Naive B cell (primary cell): ENCODE measurements at places on chromosomes 3 and 15.

DNA sequence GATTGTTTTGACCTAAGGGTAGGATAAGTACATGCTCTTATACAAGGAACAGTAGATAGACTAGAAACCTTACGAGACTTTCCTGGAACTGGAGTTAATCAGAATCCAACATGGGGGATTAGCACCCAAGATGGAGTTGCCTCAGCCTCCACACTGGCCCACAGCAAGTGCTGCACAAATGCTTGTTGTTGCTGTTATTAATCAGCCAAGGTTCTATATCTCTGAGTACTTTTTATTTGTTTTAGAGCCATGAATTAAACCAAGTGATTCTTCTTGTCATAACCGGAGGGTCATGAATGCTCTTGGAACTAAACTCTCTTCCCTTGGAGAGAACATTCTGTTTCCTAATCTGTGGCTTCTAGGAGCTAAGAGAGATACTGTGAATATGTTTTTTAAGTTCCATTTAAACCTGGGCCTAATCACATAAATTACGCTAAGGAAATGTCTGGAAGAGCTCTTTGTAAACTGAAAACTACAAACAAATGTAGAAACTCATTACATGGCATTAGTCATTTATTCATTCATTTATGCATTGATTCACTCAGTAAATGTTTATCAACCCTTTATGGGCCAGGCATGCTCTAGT, 5.7 kb upstream of the IL16 start:
- no peak for DNase-seq

GRCh38 chr3:181326637-181327223, 337.2 kb upstream of the DNAJC19 start:
- peak; percentile 8 for DNase-seq

- DNase-seq = no peak
Observed at GRCh38 chr15:70605606-70606410, 157.6 kb downstream of the UACA start.

GRCh38 chr3:164608554-164609276, 469.6 kb downstream of the SI start:
- DNase-seq = no peak

DNA sequence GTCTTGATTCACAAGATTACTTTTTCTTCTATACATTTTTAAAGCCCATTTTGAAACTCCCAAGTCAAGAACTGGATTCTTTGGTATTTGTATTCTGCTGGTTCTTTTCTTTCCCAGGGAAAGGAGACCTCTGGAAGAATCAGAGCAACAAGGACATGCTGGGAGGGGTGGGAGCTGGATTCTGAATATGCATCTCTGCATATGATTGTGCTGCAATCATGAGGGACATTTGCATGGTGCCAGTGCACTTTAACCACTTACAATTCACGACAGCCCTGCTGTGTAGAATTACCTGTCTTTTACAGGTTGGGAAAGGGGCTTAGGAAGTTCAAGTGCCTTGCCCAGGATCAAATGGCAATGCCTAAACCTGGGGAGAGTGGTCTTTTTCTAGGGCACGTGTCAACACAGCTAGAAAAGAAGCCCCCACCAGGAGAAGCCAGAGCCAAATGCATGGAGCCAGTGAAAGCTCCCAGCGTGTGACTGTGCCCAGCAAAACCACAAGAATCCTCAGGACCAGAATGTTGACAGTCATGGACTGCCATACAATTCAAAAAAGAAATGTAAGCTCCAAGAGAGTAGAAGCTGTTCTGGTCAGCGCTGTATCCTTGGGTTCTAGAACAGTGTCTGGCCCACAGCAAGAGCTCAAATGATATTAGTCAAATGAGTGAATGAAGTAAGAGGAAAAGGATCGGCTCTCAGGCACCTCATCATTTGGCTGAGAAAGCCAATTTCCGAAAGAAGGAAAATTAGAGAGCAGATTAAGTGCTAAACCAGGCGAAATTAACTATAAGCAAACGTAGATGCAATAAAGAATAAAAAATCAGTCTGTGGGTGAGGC, 84.5 kb upstream of the MEF2A start:
- no peak for DNase-seq

GRCh38 chr15:67579164-67579563, 36.7 kb downstream of the MAP2K5 start:
- no peak for DNase-seq

DNA sequence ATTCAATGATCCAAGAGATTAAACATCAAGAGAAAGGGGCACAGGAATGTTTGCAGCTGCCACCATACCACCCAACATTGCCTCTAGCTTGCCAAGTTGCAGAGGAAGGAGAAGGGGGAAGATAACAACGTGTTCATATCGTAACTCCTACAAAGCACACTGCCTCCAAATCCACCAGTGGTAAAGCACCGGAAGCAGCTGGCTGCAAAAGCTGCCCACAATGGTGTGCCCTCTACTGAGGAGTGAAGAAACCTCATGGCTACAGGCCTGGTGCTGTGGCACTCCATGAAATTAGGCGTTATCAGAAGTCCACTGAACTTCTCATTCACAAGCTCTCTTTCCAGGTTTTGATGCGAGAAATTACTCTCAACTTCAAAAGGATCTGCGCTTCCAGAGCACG, 263.9 kb upstream of the STT3B start:
- no peak for DNase-seq

DNA sequence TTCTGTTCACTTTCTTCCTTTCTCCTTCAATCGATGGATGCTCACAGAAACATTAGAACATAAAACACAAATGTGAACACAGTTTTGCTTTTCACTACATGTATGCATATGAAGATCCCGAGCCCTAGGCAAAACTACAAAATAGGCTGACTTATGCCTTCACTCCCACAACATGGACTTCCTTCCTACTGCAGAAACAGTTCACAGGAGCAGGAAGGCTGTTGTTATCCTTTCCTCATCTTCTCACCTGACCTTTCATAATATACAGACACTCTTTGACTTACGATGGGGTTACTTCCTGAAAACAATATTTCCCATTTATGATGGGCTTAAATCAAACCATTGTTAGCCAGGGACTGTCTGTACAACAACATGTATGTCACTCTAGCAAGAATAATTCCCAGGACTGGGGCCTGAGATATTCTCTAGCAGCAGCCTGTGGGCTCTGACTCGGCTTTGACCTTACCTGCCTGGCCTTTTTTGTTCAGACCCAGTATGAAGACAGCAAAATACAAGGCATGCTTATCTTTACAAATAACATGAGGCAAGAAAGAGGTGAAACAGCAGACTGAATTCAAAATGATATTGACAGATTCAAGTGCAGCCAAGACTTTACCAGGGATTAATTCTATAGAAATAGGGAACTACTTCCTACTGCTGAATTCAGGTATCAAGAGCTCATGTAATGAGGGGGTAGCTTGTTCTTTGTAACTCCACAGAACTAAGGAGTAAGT, 51.8 kb upstream of the PLXND1 start:
- DNase-seq = no peak

DNA sequence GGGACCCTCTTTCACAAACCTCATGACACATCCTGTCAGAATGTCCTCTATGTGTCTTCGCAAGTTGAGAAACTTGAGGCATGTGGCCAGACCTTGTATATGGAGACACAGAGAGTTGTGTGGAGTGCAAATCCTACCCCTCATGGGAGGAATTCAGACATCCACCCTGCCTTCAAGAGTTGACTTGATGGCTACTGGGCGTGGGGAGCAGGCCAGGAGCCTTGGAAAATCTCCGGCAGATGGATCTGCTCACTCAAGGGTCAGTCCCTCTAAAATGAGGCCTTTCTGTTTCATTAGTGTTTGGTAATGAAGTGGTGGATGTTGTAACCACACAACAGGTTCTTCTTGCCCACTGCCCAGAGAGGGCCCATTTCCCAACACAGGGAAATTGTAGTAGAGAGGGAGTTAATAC, 79.0 kb downstream of the ASB7 start:
- no peak for DNase-seq

DNA sequence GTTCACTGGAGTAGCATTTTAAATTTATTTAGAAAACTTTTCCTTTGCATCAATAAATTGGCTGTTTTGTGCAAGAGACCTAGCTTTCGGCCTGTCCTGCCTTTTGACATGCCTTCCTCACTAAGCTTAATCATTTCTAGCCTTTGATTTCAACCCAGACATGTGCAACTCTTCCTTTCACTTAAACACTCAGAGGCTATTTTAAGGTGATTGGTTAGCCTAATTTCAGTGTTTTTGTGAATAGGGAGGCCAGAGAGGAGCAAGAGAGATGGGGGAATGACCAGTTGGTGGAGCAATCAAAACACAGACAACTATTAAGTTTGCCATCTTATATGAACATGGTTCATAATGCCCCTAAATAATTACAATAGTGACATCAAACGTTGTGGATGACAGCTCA, 333.4 kb downstream of the SLC9A9 start:
- DNase-seq = no peak

DNA sequence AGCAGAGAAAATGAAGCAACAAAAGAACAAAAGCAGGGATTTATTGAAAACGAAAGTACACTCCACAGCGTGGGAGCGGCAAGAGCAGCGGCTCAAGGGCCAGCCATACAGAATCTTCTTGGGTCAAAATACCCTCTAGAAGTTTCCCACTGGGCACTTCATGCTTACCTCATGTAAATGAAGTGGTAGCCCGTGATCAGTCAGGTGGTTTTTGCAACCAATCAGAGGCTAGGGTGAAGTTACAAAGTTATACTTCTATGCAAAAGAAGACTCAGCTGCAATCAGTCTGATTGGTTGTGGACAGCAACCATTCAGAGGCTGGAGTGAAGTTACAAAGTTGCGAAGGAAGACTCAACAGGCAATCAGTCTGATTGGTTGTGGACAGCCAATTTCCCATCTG, 37.8 kb upstream of the TRH start:
- no peak for DNase-seq

DNA sequence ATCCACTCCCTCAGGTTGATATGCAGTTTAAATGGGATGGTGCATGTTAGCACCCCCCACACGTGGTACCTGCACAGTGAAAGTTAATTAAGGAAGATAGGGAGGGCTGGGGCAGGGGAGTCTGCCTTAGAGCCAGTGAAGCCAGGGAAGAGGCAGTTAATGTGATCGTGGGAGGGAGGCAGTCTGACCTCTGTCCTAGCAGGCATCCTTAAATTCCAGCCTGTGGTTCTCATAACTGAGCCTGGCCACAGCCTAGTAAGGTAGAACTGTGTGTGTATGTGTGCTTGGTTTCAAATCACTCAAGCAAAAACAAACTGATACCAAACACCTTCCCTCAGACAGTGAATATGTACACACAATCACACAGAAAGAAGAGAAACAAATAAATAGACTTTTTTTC, 319.1 kb upstream of the TLE3 start:
- DNase-seq = no peak

DNA sequence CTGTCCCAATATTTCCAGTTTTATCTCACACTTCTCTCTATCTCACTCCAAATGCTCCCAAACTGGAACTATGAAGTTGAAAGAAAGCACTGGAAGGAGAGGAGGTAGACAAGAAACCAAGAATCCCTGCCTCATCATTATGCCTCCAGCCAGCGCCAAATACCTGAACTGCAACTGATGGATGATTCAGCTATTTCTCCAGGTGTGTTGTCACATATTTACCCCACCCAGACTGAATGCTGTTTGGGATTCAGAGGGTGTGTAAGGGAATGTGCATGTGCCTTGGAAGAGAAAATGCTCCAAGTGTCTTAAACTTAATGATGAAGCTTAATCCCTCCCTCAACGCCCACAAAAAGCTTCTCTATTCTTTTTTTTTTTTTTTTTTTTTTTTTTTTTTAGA, 269.5 kb upstream of the ATP11B start:
- no peak for DNase-seq

GRCh38 chr3:23810343-23811184, 4.8 kb downstream of the UBE2E1 start:
- peak; percentile 53 for DNase-seq

DNA sequence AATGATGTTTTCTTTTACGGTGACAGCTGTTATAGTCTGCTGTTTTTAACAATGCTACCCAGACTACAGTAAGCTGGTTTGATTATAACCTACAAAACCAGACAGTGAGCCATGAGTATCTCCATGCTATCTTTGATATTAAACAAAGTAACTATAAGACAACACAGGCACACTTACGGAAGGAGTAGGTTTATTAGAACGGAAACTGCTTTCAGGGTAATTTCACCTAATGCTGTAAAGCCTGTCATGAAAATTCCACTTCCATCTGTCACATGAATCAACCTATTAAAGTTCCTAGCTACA, 33.0 kb downstream of the VPS13C start:
- no peak for DNase-seq

- no peak for DNase-seq
Observed at GRCh38 chr3:12756175-12756574, 2.9 kb downstream of the TMEM40 start.
